ENCODE measurements at places on chromosomes 16 and 17.

DNA sequence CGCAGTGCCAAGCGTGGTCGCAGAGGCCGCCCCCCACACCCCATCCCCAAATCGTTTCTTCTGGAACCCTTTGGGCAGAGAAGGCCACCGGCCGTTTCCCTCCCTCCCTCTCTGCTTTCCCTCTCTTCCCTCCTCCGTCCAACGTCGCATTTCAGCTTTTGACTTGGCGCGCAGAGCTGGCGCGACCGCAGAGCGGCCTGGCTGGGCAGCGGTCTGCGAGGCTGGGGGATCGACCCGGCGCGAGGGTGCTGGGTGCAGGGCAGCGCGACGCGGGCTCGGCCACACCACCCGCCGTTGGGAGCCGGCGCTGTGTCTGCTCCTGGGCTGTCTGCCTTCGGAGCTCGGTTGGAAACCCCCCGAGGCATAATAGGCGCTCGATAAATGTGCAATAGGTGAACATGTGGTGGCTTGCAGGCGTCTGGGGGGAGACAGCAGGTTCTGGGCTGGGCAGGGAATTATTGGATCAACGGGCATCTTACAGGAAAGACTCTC is 2.8 kb upstream of the NTN3 start:
- no peak for DNase-seq

DNA sequence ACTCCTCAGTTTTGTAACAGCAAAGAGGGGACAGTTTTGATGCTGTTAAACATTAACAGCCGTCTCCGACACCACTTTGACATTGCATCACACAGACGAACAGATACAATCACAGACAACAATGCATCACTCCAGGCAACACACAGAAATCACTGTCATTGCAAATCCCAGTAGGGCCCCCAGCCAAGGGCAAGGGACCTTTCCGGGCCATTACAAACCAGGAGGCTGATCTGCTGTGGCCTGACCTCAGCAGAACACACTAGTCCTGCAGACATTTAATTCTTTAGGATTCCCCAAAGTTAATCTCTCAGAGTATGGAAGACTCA is 136.2 kb upstream of the RCVRN start:
- DNase-seq = no peak

GRCh38 chr17:1590029-1590746 is 27.6 kb upstream of the PITPNA start:
- DNase-seq = peak; percentile 49

- DNase-seq = no peak
These were observed 301.7 kb downstream of the KIF2B start for GRCh38 chr17:54124456-54124855.

DNA sequence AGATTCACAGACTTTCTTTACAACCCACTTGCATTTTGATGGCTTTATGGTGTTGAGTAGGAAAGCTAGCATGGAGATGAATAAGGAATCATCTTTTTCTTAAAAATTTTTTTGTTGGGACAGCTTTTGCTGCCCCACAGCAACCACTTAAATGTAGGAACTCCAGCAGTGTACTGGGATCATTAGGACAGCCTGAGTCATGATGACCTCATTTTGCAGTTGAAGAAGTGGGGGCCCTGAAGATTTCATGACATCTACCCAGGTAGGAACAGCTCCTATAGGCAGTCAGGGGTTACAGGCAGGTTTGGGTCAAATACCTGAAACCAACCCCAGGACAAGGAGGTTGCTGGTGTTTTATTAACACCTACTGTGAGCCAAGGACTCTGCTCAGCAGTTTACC is 2.1 kb downstream of the METTL22 start:
- DNase-seq = no peak

GRCh38 chr17:56011406-56012131 is 141.7 kb upstream of the ANKFN1 start:
- DNase-seq = no peak

- DNase-seq = no peak
These were observed 22.0 kb downstream of the SALL1 start for GRCh38 chr16:51129105-51129504.

DNA sequence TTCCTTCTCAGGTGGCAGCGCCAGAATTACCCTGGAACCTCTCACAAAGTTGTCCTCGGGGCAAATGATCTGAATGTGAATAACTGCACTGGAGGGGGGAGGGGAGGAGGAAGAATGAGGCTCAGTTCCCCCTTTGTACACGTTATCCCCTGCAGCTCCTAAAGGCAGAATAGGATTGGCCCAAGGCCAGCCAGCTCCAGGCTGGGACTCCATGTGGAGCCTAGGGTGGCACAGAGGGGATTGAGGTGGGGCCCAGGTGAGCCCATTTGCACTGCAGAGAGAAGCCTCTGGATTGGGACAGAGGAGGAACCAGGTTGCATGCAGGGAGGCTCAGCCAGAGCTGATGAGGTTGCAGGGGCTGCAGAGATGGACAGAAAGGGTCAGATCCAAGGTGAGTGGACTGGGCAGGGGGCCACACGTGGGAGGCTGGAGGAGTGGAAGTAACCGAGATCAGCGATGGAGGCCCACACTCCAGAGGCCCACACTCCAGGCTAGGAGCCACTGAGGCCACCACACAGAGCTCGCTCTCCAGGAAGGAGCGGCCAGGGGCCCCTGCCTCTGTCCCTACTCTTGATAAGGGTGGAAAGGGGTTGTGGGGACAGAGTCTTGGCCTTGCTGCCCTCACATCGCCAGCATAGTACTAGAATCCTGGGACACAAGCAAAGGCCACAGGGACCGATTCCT is 78.6 kb downstream of the RBFOX3 start:
- no peak for DNase-seq

DNA sequence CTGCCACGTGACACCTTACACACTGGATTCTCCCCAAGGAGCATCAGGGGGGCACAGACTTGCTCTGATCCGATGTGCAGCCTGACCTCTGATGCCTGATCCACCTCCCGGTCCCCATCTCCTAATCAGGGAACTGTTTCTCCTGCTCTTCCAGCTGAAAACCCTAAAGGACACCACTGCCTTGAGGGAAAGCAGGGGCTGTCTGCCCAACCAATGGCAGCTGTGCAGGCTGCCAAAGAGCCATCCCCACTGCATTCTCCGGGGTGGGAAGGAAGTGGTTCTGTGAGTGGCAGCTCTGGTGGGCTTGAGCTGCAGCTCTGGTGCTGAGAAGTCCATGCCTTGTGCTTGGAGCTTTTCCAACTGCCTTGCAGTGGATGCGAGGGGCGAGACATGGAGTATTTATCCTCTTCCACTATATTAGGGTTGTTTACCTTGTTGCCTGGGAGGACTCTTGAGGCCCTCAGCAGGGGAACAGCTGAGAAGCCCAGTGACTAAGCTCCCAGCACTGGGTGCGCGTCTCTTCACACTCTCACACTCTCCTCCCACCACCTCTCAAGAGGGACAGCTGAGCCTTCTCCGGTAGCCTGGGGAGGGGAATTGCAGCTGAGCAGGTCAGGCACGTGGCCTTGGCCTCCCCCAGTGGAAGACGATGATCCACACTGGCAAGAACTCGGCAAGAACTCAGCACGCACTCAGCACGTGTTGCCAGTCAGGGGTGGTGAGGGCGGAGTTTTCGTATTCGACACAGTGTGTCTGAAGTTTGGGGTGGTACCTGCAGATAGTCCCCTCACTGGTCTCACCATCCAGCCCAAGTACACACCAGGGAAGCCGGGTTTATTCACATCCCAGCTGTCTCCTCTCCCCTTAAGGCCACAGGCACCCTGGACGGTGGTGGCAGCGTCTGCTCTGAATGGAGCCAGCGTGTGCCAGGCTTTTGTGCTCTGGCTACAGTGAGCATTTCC is 21.1 kb upstream of the SPATA32 start:
- DNase-seq = no peak

DNA sequence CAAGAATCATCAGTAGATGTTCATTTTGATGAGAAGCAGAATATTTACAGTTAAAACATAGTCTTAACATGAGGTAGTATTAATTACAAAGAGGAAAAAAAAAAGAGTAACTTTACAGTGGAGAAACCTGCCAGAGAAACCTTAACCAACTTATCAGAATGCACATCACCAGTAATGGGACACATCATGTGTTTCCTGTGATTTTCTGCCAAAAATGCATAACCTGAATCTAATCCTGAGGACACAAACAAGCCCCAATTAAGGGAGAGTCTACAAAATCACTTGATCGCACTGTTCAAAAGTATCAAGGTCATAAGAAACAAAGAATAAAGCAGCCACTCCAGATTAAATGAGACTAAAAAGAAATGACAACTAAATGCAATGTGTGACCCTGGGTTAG is 18.2 kb upstream of the QRICH2 start:
- DNase-seq = no peak

- DNase-seq = no peak
These were observed 10.5 kb upstream of the FASN start for GRCh38 chr17:82108496-82108945.

DNA sequence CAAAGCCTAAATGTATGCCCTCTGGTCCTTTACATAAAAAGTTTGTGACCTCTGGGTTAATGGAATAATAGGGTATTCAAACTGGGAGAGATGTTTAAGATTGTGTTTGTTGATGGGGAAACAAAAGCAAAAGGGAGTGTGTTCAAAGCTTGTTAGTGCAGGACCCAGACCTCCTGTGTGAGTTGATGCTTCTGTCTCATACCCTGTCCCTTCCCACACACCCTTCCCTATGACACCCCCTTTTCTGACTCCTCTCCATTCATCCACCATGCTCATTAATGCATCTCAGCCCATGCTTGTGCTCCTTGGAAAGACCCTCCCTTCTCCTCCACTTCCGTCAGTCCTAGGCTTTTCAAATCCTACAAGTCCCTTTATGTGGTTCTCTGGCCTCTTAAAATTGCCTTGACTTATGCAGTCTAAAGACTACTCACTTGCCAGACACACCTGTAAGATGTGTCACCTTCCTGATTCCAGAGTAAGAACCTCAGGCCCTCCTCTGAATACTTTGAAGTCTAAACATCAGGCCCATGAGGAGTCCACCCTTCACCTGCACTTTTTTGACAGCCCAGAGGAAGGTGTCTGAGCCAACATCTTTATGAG is 128.0 kb upstream of the CACNG5 start:
- DNase-seq = no peak

GRCh38 chr17:38467491-38467890 is 39.2 kb downstream of the ARHGAP23 start:
- DNase-seq = no peak

DNA sequence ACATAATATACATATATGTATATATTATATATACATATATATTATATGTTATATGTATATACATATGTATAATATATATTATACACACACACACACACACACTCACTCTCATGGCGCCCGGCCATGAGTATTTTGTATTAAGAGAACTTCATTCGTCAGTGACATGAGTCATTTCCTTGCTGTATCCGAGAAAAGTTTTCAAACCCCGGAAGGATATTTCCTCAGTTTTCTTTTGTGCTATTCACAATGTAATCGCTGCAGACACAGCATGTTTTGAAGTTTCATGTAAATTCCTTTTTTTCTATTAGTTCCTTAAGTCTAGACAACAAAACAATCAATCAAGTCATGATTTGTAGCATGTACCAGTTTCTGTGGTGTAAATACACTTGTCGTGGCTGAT is 33.3 kb downstream of the OR1D5 start:
- DNase-seq = no peak

GRCh38 chr17:27601975-27602302 is 29.0 kb upstream of the LGALS9 start:
- DNase-seq = no peak

GRCh38 chr17:38857271-38857670 is 3.8 kb upstream of the RPL23 start:
- DNase-seq = no peak

- no peak for DNase-seq
These were observed 589 bp downstream of the NMT1 start for GRCh38 chr17:45061606-45062205.

- peak; percentile 34 for DNase-seq
These were observed 38.2 kb upstream of the CCDC182 start for GRCh38 chr17:57783338-57783742.

GRCh38 chr17:57413848-57414651 is 157.7 kb downstream of the MSI2 start:
- DNase-seq = no peak

- DNase-seq = no peak
These were observed 20.9 kb downstream of the HSD17B2 start for GRCh38 chr16:82055728-82056549.

DNA sequence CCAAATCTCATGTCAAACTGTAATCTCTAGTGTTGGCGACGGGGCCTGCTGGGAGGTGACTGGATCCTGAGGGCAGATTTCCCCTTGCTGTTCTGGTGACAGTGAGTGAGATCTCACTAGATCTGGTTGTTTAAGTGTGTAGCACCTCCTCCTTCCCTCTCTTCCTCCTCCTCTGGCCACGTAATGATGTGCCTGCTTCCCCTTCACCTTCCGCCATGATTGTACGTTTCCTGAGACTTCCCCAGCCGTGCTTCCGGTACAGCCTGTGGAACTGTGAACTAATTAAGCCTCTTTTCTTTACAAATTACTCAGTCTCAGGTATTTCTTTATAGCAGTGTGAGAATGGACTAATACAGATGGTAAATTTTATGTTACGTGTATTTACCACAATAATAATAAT is 49.2 kb downstream of the METTL16 start:
- DNase-seq = no peak

- no peak for DNase-seq
These were observed 27.4 kb upstream of the CMIP start for GRCh38 chr16:81417210-81417609.

DNA sequence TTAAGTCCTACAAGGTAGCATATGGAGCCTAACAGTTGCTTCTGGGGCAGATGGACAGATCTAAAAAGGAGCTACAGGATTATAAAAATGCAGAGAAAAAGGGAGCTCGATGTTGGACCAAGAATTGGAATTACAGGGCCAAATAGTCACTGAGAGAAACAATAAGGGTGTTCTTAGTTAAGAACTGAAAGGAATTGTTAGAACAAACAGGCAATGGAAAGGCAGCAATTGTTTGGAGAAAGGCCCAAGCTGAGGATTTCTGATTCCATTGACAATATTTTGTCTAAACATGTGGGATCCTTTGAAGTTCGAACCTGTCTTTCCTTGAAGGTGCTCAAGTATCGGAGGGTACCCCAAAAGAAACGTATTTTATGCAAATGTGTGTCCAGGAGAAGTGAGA is 513.6 kb upstream of the CDH8 start:
- DNase-seq = no peak

- DNase-seq = no peak
These were observed 506.1 kb downstream of the CDH11 start for GRCh38 chr16:64615630-64616280.

GRCh38 chr16:12721841-12722421 is 81.8 kb downstream of the CPPED1 start:
- no peak for DNase-seq

Data from hematopoietic multipotent progenitor cell treated with erythropoietin and hydrocortisone succinate and interleukin-3 and kit ligand, for 15 days (in vitro differentiated cells).